GF-D8 (cell line): ENCODE measurements at places on chromosomes 5 and 9.

DNA sequence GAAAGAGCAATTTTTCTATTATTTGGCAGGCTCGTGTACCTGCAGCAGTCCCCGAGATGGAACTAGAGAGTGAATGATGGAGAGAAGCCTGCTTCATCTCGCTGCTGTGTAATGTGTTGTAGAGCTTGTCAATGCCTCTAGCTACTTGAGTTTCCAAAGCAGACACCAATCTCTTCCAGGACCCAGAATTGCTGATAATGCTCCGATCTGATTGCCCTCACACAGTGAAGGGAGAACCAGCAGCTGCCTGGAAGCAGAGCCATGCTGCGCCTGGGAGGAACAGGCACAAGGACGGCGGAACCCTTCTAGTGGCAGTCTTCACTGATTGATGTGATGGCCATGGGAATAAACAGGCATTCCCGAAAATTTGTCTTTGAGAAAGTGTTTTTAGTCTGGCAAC lies 288.0 kb downstream of the ICE1 start:
- DNase-seq: no peak

DNA sequence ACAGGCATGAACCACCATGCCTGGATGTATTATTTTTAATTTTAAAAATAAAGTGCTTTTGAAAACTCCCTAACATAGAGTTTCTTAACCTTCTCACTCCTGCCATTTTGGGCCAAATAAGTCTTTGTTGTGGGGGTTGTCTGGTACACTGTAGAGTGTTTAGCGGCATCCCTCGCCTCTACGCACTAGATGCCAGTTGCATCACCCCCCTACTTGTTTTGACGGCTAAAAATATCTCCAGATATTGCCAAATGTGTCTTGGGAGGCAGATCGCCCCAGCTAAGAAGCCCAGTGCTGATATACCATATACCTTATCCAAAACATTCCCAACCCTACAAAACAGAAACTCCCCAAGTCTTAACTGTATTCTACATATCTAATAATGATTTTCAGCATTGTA lies 54.6 kb downstream of the SCAI start:
- no peak for DNase-seq

GRCh38 chr9:15136646-15137045 lies 170.4 kb downstream of the TTC39B start:
- DNase-seq: no peak

- DNase-seq: no peak
These were observed 479.0 kb downstream of the CAAP1 start for GRCh38 chr9:26413611-26414010.

GRCh38 chr9:136625101-136626065 lies 37.3 kb upstream of the EGFL7 start:
- no peak for DNase-seq

DNA sequence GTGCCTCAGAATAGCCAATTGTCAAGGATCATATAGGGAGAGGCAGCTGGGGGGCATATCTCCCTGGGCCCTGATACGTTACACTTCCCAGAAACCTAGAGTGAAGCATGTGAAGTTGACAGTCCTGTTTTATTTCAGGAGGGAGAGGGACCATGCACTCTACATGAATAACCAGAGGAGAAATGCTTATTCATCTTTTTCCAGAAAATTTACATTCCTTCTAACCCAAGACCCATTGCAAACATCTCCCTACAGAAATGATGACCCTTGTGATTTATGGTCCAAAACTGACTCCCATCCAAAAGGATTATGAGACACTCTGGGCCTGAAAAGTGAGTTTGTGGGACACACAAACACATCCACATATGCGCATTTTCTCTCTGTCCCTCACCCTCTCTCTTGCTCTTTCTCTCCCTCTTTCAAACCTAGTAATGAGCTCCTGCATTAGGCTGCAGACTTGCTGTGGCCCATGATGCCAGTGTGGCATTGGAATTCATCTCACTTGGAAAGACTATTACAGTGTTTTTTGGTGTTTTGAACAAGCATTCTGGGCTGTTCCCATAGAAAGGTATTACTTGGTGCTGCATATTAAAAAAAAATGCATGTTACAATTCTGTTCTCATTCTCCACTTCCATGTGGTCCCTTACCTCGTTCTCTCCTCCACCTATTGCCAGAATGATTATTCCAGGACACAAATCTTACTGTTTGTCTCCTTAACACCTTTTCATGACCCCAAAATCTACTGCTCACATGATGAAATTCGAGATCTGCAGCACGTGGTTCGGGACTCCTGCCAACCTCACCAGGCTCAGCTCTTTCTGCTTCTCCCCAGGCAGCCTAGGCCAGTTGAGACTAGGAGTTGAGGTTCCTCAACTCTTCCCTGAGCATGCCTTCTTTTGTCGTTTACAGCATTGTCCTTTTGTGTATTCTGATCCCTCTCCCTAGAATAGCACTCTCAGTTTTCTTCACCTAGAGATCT lies 451.3 kb upstream of the KLF4 start:
- DNase-seq: no peak

DNA sequence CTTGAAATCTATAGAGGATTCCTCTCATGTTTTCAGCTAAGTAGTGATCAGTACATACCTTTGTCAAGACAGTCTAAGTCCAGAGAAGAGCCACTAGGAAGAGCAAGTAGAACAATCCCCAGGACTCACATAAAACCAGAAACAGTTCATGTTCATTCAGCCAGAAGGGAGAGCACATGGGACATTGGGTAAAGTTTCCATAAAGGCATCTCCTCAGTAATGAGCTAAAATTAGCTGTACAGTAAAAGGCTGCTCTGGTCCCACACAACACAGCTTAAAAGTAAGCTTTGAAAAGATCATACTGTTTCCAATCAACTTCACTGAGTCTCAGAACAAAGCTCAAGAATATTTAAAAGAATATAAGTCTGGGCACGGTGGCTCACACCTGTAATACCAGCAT lies 32.4 kb downstream of the HOMER1 start:
- no peak for DNase-seq

GRCh38 chr9:90999425-91000397 lies 198.1 kb downstream of the SYK start:
- DNase-seq: no peak

GRCh38 chr9:125747053-125747764 lies at the start of gene PBX3:
Gene PBX3, plus strand, starts transcription at chr9:125747373.
- DNase-seq: no peak

GRCh38 chr9:88954066-88954465 lies 37.2 kb upstream of the S1PR3 start:
- DNase-seq: no peak

DNA sequence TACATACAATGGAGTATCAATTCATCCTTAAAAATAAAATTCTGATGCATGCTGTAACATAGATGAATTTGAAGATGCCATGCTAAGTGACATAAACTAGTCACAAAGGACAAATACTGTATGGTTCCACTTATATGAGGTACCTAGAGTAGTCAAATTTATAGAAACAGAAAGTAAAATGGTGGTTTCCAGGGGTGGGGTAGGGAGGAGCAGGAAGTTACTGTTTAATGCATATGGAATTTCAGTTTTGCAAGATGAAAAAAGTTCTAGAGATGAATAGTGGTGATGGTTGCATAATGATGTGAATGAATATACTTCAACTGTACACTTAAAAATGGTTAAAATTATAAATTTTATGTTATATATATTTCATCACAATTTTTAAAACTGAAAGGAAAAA lies 57.3 kb upstream of the FNIP1 start:
- no peak for DNase-seq

- no peak for DNase-seq
These were observed 17.9 kb downstream of the CSF1R start for GRCh38 chr5:150068472-150068871.

- DNase-seq: no peak
These were observed 199.6 kb upstream of the DAB2 start for GRCh38 chr5:39624268-39624886.

- DNase-seq: no peak
These were observed 74.8 kb downstream of the CETN3 start for GRCh38 chr5:90334741-90335140.

- no peak for DNase-seq
These were observed 478.5 kb downstream of the RASEF start for GRCh38 chr9:82584349-82584863.

GRCh38 chr5:16735101-16736060 lies 118.6 kb upstream of the RETREG1 start:
- DNase-seq: no peak

DNA sequence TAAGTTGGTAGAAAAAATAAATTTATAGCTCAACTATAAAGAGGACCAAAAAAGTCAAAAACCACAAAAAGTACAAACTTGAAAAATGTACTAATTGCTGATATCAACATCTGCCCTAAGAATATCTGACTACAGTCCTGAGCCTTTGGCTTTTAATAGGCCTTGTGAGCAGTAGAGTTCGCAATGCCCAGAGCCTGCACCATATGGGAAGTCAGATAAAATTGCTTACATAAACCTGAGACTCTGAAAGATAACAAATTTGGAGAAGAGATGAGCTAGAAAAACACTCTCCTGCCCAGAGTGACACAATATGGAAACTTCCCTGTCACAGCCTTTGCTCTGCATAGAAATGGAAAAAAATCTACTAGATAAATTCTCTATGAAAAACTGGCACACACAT lies 368.0 kb upstream of the GRIN3A start:
- no peak for DNase-seq

DNA sequence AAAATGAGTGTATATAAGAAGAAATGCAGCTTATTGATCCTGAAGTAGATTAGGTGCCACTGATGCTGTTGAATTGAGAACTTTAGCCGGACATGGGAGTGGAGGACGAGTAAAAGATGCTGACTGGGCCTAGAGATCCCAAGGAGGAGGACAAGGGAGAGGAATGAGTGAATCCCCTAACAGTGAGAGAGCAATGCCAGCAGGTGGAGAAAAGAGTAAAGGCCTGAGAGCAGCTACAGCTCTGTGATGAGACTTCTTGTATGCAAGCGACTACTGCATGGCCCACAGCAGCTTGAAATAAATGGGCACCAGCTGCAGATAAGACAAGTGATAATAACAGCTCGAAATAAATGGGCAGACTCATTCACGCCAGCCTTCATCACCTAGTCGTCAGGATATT lies 44.5 kb upstream of the JMY start:
- no peak for DNase-seq

DNA sequence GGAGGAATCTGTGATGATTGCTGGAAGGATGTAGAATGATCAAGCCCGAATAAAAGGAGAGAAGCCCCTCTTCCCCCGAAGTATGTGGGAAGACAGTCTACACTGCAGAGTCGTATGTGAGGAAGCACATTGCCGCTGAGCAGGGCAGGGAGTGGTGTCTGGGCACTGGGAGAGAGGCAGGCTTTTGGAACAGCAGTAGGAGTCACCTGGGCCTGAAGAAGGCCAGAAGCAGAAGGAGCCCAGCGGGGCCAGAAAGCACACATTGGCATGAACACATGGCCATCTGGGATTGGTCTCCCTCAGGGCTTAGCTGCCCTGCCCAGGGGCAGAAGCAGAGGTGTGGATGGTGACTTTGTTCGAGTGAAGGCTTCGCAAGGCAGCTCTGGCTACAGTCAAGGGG lies 162.8 kb downstream of the ERCC6L2 start:
- no peak for DNase-seq

- no peak for DNase-seq
These were observed 21.1 kb upstream of the CYSTM1 start for GRCh38 chr5:140153905-140154304.

- no peak for DNase-seq
These were observed 41.8 kb upstream of the NEK6 start for GRCh38 chr9:124215956-124216355.

GRCh38 chr9:111957856-111958631 lies 61.4 kb downstream of the UGCG start:
- peak; percentile 29 for DNase-seq

DNA sequence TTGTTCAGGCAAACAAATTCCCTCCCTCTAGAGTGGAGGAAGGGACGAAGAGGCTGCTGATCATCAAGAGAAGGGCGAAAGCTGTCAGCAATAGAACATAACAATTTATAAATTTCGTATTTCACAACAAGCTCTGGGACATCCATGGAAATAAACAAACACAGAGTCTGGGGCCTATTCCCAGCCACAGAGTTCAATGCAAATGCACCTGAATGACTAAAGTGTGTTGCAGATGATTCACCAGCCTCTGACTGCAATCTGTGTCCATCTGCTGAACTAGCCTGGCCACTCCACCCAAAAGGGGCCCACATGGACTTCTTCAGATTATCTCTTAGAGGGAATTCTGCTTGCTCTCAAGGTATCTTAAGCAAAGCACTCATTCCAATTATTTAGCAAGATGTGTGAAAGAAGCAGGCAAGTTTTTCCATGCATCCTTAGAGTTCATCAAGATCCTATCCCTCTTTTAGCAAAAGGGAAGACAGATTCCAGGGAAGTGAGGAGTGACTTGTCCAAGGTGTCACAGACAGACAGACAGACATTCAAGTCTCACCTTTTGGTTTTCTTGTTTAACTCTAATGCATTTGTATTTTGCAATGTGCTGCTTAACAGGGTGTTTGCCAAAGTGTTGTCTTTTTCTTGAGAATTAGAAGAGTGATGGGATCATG lies 307.8 kb upstream of the PAPPA start:
- no peak for DNase-seq

DNA sequence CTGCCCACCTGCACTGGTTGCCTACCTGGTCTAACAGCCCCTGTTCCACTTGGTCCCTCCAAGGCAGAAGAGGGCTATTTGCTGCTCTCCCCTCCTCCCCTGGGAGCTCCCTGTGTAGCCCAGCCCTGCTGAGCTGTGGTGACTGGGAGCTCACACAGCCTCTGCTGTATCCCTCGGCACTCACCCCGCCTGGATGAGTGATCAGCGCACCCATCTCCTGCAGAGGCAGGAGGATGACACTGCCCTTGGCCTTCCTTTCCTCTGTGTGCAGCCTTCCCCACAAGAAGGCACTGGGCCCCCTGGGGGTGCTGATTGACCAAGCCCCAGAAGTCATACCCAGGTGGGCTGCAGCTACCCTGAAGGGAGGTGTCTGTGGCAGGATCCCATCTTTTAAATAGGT lies 134.2 kb downstream of the ADAMTS2 start:
- DNase-seq: no peak

- DNase-seq: no peak
These were observed 191.7 kb upstream of the NR3C1 start for GRCh38 chr5:143594902-143595818.

GRCh38 chr5:54347221-54347865 lies 37.0 kb upstream of the ARL15 start:
- DNase-seq: no peak

- no peak for DNase-seq
These were observed 23.1 kb downstream of the SKP1 start for GRCh38 chr5:134153657-134154056.

DNA sequence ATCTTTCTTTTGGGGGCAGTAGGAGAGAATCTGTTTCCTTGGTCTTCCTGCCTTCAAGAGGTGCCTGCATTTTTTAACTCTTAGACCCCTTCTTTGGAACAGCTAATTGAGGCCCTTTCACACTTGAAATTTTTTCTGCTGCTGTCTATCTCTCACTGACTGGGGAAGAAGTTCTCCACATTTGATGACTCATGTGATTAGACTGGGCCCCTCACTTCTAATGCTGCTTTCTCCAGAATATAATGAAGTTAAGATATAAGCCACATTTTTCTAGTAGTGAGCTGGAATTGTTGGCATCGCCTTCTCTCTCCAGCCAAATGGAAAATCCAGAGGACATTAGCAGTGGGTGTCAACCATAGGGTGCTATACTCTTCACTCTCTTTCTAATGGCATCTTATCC lies 12.4 kb downstream of the ZNF474 start:
- no peak for DNase-seq

GRCh38 chr9:136190656-136191055 lies 14.3 kb downstream of the LHX3 start:
- no peak for DNase-seq
